Skeletal muscle cell (primary cell): ENCODE measurements at places on chromosomes 5 and 9.

- DNase-seq: no peak
Measured at GRCh38 chr5:10424124-10424731, 17.5 kb upstream of the ROPN1L start.

GRCh38 chr9:131739133-131739958, 530 bp downstream of the RAPGEF1 start:
- DNase-seq: no peak

DNA sequence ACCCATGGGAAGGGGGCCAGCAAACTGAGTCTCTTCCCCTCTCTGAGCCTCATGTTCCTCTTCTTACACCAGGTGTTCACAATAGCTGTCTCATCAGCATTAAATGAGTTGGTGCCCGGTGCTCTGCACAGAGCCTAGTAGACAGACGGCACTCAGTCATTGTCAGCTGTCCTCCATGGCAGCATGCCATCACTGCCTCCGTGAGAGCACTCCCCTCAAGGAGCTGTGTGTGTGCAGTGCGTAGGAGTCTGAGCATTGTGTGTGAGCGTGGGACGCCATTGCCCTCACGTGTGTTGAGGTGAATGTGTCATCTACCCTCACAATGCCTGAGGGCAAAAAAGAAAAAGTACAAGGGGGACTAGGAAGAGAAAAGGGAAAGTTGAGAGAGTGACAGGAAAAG, 536.5 kb downstream of the CDK5RAP2 start:
- no peak for DNase-seq

DNA sequence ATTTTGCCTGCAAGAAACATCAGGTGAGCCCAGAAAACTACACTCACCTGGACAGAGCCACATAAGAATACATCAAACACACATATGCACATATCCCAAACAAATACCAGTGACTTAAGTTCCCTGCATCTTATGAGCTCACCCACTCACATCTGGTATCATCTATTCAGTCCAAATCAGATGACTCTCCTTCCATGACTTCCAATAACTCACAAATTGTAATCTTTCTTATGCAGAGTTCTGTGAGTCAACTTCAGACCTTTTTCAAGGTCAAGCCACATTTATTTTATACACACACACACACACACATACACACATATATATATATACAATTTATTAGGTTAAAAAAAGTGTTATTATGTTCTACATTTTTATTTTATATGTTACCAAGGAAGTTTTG, 1711.9 kb upstream of the CDH9 start:
- peak; percentile 34 for DNase-seq

DNA sequence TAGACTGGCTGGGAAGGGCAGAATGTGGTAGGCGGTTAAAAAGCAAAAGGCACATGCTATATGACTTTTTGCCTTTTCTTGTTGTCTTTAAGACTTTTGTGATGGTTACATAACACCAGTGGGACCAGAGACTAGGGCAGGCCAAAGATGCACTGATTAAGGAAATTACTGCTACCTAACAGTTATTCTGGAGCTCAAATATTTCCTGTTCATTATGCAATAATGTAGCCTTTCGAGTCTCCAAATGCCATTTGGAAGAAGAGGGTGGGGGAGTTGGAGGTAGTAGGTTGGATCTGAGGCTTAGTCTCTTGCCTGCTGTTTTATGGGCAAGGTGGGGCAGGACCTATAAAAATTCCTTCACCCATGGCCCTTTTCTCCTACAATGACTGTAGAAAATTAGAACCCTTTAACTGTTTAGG, 51.7 kb downstream of the SH3GL2 start:
- no peak for DNase-seq

- no peak for DNase-seq
Measured at GRCh38 chr5:102889033-102889432, 133.9 kb downstream of the PAM start.

- DNase-seq: no peak
Measured at GRCh38 chr9:63817622-63818518, 1467.1 kb downstream of the FOXD4L5 start.

DNA sequence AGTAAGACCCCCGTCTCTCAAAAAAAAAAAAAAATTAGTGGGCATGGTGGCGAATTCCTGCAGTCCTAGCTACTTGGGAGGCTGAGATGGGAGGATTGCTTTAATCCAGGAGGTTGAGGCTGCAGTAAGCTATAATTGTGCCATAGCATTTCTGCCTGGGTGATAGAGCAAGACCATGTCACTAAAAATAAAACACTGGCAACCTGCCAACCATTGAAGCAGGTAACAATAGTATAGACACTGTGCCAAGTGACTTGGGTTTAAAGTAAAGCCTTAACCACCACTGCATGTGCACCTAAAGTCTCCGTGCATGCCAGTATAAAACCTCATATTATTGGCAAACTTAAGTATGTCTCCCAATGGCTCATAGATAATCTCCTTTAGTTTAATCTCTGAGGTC, 3.4 kb upstream of the APBA1 start:
- DNase-seq: no peak

DNA sequence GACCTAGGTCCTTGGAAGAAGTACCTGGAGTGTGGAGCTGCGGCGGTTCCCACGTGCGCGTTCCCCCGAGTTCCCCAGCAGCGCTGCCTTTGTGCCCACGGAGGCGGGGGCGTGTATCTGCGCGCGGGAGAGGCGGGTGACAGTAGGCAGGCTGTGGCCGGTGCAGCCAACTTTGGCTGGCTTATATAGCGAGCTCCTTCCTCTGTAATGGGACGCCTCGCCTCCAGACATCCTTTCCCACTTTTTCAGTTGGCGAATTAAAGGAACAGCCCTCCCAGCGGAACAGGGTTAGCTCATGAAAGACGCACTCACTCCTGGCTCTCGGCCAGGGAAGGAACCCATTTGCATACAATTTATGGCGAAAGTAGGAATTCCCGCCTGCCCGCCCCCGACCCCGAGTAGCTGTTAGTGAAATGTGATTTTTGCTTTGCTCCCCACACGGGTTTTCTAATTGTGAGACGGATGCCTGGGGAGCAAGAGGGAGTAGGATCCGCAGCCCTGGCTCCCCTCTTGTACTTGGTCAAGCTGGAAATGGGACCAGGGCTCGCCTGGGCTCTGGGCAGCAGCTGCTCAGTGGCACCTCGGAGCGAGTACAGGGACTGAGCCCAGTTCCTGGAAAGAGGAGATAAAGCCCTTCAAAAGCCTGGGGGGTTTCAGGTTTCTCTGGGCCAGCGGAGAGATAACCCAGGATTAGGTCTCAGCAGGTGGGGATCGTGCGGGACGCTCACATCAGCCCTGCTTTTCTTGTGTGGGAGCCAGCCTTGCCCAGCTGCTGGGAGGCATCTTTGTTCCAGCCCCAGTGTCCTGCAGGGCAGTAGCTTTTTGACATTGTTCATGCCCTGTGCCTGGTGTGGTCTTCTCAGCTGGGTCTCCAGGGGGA, at the start of gene TNC:
TNC (minus strand) TSS at position 159 of the 880 bp plus-strand sequence. CDS start 27,139 bp downstream, outside the sequence.
- peak; percentile 72 for DNase-seq

DNA sequence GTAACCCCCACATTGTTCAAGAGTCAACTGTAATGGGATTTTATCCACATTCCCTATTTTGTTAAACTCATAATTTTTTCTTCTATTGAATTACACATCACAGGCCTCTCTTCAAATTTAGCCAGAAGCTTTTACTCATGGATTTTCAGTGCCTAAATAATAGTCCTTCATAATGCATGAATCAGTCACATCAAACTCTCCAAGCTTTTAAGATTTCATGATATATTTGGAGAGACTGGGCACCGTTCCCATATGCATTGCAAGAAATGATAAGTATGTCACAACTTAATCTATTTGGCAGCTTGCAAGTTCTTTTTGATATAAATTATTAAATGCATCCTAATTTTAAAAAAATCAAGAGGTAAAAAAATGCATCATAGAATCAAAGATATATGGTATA, 465.9 kb downstream of the DMAC1 start:
- no peak for DNase-seq

DNA sequence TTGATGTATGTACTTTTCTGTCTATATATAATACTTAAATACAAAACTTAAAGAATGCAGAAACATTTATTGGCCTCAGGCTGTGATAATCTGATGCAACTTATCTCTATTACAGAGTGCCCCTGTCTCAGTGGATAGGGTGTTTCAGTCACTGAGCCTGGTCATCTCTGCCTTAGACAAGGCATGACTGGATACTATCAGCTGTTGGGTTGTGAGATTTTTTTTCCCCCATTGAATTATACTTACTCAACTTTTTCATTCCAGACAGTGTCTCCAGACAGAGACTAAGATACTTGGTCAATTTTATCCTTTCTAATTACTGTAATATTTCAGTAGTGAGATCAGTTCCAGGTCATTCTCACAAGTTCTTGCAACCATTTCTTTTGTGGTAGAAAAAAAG, 26.7 kb downstream of the XRCC4 start:
- no peak for DNase-seq
